Osteocyte (in vitro differentiated cells): ENCODE measurements at places on chromosomes 11 and 22. TPM values are rescaled to one million over a fixed set of nuclear protein-coding genes. Genes with fewer than 3 reads are reported as not detected.

DNA sequence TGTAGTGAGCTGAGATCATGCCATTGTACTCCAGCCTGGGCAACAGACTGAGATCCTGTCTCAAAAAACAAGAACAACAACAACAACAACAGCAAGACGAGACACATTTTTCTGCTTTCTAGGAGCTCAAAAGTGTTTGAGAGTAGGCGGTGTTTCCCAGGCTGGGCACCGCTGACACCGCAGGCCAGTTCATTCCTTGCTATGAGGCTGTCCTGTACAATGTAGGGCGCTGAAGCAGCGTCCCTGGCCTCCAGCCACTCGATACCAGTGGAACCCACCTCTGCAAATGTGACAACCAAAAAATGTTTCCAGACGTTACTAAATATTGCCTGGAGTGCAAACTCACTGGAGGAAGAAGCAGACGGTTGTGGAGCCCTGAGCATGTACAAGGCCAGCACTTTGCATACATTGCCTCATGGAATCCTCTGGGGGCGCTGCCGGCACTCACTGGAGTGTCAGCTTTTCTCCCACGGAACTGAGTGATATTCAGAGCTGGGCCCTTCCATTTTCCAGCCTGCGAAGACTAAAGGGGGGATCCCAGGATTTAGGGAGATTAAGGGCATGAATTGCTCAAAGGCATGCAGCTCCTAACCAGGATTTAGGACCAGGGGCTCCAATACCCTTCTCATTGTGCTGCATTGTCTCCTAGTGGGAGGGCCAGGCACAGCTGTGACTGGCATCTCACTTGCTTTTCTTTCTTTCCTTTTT is 5.8 kb upstream of the MIEF1 start:
- H3K4me1 ChIP-seq, result peaks cover 11% of the 10 kb centered on the region
- H3K36me3 ChIP-seq, result no peaks in the 10 kb centered on the region
- no peak for DNase-seq
- peak overlapping the region; percentile 38 for H3K27ac ChIP-seq

DNA sequence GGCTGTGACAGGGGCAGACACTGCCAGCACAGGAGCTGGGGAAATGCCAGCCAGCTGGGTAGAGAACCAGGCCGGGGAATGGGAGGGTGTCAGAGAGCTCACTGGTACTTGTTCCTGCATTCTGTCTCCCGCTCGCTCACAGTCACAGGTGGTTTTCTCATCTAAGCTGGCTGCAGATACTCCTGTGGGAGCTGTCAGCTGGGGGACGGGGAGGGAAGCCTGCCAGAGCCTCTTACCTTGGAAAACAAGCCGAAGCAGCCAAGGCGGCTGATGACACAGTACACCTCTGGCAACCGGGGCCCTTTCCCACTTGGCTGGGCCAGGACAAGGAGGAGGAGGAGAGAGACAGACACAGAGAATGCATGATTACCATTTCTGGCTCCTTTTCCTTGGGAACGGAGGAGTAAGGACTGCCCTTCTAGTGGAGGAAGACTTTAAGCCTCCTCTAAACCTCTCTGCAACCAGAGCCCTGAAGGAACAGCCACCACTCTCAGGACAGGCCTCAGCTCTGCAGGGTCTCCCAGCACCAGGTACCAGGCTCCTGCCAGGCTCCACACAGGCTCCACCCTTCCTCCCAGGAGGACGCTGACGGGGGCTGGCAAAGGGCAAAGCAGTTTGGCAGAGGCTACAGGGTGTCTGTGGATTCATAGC is 25.1 kb downstream of the RPL27A start:
- no peak overlapping the region for H3K4me3 ChIP-seq
- no peaks in the 10 kb centered on the region for H3K27me3 ChIP-seq
- H3K4me1 ChIP-seq, result peaks cover 22% of the 10 kb centered on the region
- peaks cover 44% of the 10 kb centered on the region for H3K36me3 ChIP-seq

- no peak overlapping the region for H3K4me3 ChIP-seq
- H3K27ac ChIP-seq, result no peak overlapping the region
- H3K4me1 ChIP-seq, result peaks cover 25% of the 10 kb centered on the region
- DNase-seq, result no peak
- no peaks in the 10 kb centered on the region for H3K36me3 ChIP-seq
- H3K27me3 ChIP-seq, result no peaks in the 10 kb centered on the region
These were observed 15.9 kb downstream of the CRELD2 start for GRCh38 chr22:49934160-49934890.

GRCh38 chr11:9385327-9385899 is 961 bp downstream of the IPO7 start:
- H3K27ac ChIP-seq, result peak overlapping the region; percentile 96
- peaks cover 30% of the 10 kb centered on the region for H3K4me1 ChIP-seq
- H3K27me3 ChIP-seq, result no peaks in the 10 kb centered on the region

DNA sequence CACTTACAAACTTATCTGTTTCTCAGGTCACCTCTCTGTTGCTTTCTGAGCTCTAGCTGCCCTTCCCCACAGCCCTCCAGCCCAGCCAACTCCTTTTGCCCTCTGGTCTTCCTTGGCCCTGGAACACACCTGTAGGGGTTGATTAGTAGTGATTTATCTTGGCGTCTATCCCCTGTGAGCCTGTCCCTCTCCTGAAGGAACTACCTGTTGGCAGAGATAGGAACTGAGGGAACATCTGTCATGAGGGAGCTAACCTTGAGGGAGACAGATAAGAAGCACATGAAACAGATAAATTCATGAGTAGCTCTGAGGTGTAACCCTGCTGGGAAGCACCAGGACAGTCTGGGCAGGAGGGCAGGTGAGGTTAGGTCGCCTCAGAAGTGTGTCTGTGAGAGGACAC is 38.9 kb downstream of the CABIN1 start:
- DNase-seq, result no peak
- peaks cover 34% of the 10 kb centered on the region for H3K36me3 ChIP-seq
- H3K4me3 ChIP-seq, result no peak overlapping the region
- peaks cover 12% of the 10 kb centered on the region for H3K4me1 ChIP-seq
- H3K27ac ChIP-seq, result no peak overlapping the region
- no peaks in the 10 kb centered on the region for H3K27me3 ChIP-seq

Gene TMEM191B
- 0.70 TPM in 1 of 2 replicates, not detected in the other for total RNA-seq

DNA sequence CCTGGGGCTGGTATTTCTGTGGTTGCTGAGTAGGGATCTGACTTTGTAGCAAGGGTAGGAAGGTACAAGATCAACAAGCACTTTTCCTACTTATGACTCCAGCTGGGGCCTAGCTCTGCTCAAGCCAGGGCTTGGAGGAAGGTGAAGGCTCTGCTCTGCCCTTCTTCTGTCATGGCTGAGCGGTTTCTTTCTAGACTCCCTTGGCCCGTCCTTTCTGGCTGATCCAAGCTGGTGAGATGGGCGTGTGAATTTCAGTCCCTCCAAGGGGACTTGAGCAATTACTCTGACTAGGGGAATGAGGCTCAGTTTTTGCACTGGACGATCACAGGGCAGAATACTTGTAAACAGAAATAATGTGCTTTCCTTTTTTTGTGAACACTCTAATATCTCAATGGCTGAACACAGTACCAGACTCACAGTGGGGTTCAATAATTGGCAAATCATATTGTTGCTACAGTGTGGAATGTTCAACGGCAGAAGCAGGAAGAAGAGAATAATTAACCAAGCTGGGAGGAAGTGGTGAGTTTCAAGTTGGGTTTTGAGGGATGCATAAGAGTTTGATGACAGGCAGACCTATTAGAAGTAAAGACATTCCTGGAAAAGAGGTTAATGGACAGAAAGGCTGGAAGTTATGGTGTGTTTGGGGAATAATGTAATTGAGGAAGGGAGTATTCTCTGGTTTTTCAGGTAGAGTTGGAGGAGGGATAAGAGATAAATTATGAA is 507.6 kb downstream of the MIAT start:
- no peak overlapping the region for H3K4me3 ChIP-seq
- no peak for DNase-seq
- peaks cover 10% of the 10 kb centered on the region for H3K4me1 ChIP-seq
- H3K27ac ChIP-seq, result no peak overlapping the region
- no peaks in the 10 kb centered on the region for H3K27me3 ChIP-seq
- H3K36me3 ChIP-seq, result no peaks in the 10 kb centered on the region

Gene NAALADL1
- total RNA-seq, result not detected in 2 replicates

Gene TMA7B
- total RNA-seq, result not detected in 2 replicates

DNA sequence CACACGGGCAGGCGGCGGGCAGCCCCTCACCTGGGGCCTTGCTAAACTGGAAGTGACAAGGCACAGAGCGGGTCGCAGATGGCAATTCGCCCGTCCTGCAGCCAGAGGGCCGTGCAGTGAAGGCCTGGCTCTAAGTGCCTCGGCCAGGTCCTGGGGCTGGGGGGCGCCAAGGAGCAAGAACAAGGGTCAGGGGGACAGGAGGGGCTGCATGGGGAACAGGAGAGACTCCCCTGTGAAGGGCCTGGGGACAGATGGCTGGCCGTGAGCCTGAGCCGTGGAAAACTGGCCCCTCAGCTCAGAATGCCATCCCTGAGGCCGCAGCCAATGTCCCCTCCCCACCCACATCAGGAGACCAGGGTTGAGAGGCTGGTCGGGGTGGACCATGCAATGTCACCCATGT is 60.0 kb downstream of the RTL6 start:
- no peak overlapping the region for H3K27ac ChIP-seq
- H3K4me3 ChIP-seq, result no peak overlapping the region
- H3K4me1 ChIP-seq, result peaks cover 13% of the 10 kb centered on the region
- DNase-seq, result no peak

DNA sequence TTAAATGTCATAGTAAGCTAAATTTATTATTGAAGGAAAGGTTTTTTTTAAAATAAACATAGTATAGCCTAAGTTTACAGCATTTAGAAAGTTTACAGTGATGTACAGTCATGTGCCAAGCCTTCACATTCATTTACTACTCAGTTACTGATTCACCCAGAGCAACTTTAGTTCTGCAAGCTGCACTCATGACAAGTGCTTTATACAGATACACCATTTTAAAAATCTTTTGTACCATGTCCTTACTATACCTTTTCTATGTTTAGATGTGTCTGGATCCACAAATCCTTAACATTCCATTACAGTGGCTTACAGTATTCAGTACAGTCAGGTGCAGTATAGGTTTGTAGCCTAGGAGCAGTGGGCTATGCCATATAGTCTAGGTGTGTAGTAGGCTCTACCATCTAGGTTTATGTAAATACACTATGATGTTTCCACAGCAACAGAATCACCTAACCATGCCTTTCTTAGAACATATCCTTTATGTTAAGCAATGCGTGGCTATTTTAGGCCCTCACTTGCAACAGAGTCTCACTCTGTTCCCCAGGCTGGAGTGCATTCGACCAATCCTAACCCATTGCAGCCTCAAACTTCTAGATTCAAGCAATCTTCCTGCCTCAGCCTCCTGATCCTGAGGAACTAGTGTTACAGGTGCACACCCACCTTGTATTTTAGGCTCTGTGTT is 79.5 kb upstream of the SLC25A18 start:
- no peak overlapping the region for H3K4me3 ChIP-seq
- H3K4me1 ChIP-seq, result no peaks in the 10 kb centered on the region
- peaks cover 5% of the 10 kb centered on the region for H3K27me3 ChIP-seq
- no peak overlapping the region for H3K27ac ChIP-seq
- no peak for DNase-seq
- H3K36me3 ChIP-seq, result no peaks in the 10 kb centered on the region

DNA sequence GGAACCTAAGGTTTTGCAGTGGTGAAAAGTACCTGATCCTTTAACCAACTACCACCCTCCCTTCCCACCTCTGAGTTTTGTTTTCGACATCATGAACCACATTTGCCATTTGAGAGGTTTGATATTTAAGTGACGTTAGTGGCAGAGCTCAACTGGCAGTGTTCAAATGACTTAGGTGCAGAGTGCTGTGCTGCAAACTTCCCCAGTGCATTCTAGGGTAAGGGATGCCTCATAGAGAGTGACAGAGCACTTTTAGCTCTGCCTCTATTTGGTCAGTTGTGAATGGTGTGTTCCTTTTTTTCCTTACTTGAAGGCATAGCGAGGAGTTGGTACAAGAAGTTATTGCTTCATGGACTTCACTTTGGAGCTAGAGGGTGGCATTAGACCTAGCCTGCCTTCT is 9.4 kb downstream of the BMAL1 start:
- DNase-seq, result no peak
- H3K4me1 ChIP-seq, result peaks cover 31% of the 10 kb centered on the region
- no peak overlapping the region for H3K4me3 ChIP-seq
- H3K27ac ChIP-seq, result no peak overlapping the region

DNA sequence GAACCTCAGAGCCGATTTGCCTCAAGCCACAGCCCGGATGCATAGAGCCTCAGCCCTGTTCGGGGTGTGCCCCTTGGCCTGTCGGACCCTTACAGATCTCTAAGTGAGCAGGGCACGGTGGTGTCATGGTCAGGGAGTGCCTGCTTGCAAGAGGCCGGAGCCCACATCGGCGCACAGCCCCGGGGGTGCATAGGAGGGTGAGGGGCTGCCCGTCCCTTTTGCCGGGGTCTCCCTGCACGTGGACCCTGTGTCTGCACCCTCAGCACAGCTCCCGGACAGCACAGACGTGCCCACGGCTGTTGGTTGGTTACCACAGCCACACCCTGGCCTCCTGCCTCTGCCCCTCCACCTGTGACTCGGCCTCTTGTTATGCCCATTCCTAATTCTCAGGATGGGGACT is 6.5 kb downstream of the RAB36 start:
- DNase-seq, result no peak
- H3K4me3 ChIP-seq, result no peak overlapping the region

DNA sequence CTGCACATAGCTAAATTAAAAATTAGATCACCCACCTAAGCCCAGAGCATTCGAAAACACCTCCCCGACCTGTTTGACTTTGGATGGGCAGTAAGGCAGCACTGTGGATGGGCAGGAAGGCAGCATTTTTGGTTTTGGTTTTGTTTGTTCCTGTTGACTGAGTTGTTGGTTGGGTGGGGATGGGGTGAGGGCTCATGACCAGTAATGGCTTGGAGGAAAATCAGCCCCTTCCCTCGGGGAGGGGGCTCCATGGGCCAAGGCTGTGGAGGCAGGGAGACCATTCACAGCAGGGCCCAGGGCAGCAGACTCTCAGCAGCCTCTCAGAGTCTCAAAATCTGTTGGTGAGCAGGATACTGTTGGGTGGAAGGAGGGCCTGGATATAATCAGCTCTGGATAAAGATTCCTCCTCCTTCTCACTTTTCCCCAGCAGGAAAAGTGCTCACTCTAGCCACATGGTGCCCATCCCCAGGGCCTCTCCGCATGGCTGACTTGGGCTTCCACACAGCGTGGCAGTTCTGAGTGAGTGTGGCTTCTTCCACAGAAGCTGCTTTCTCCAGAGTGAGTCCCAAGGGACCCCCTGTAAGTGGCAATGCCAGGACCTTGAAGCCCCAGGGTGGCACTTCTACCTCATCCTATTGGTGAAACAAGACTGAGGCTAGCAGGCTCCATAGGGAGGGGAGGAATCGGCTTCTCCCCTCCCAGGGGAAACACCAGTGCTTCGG is 1491.2 kb downstream of the BRD1 start:
- H3K4me1 ChIP-seq, result peaks cover 9% of the 10 kb centered on the region
- DNase-seq, result no peak
- H3K36me3 ChIP-seq, result no peaks in the 10 kb centered on the region
- H3K4me3 ChIP-seq, result no peak overlapping the region
- H3K27me3 ChIP-seq, result no peaks in the 10 kb centered on the region
